ENCODE measurements at places on chromosomes 5 and 9.

DNA sequence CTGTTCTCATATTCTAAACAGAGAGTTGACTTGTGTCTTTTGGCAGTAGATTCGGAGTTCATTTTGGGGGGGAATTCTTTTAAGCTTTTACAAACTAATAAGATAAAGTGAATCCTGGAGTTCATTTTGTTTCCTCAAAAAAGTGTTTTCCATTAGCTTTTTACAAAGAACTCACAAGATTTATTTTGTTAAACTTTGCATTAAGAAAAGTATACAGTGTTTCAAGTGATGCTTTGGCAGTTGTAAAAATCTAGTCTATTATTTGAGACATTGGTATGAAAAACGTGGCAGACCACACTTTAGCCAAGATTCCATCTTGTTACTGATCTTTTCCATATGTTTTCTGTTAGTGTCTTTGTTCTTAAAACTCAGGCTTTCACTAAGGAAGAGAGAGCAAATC lies 1.2 kb upstream of the OMD start:
- no peak for DNase-seq

- DNase-seq, result no peak
Measured at GRCh38 chr9:69023650-69024049, 9.7 kb upstream of the PRKACG start.

GRCh38 chr9:128765499-128765898 lies 6.2 kb downstream of the ZER1 start:
- DNase-seq, result no peak

GRCh38 chr5:56683281-56683680 lies 132.1 kb upstream of the MAP3K1 start:
- DNase-seq, result no peak

DNA sequence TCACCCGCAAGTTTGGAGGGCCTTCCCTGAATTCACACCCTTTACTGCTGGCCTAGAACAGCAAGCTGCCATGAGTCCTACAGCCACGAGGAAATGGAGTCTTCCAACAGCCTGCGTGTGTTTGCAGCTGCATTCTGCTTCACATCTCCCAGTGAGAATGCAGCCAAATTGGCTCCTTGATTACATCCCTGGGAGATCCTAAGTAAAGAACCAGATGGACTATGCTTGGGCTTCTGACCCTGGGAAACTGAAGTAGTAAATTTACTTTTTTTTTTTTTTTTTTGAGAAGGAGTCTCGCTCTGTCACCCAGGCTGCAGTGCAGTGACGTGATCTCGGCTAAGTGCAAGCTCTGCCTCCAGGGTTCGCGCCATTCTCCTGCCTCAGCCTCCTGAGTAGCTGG lies 617.0 kb upstream of the CDH18 start:
- no peak for DNase-seq

DNA sequence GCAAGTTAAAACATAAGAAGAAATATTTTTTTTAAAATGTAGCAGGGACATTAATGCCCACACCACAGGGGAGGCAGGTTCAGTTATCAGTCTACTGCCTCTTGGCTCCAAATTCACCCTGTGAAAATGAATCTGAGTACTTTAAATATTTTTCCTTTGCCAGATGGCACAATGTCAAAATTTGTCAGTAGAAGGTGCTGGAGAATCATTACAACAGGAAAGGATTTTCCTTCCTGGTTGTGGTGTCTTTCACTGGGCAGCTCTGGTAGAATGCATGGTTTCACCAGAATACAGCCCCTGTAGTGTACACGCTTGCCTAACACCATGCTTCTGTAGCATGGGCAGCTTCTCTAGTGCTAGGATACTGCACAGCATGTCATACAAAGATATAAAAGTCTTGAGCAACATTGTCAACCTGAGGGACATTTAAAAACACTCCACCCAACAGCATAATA lies 9.7 kb upstream of the SREK1 start:
- no peak for DNase-seq

GRCh38 chr9:136747161-136748060 lies 914 bp downstream of the LCN6 start:
- DNase-seq, result no peak

DNA sequence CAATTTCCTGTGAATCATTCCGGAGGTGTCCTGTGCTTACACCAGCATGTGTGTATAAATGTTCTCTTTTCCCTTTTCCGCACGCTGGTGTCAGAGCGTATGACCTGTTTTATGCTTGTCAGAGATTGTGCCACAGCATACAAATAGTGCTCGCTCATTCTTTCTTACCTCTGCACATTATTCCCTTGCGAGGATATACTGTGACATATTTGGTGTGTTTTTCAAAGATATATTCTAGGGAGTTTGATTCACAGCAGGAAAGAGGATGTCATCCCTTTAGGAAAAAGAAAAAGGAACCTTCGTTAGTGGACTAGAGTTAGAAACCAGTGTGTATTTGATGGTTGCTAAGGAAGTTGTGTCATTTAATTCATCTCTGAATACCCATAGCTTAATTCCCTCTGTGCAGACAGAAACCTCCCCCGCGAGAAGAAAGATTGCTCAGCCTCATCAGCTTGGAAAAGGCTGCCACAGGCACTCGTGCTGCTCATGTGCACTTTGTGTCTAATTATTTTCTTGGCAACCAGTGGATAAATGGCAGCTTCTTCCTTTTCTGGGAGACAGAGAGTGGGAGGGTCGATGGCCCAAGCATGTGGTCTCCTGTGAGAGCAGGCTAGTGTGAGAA lies 14.7 kb upstream of the CCIN start:
- DNase-seq, result no peak

GRCh38 chr9:1179366-1179765 lies 129.2 kb downstream of the DMRT2 start:
- no peak for DNase-seq

GRCh38 chr9:72586388-72587130 lies 65.2 kb downstream of the TMC1 start:
- no peak for DNase-seq

DNA sequence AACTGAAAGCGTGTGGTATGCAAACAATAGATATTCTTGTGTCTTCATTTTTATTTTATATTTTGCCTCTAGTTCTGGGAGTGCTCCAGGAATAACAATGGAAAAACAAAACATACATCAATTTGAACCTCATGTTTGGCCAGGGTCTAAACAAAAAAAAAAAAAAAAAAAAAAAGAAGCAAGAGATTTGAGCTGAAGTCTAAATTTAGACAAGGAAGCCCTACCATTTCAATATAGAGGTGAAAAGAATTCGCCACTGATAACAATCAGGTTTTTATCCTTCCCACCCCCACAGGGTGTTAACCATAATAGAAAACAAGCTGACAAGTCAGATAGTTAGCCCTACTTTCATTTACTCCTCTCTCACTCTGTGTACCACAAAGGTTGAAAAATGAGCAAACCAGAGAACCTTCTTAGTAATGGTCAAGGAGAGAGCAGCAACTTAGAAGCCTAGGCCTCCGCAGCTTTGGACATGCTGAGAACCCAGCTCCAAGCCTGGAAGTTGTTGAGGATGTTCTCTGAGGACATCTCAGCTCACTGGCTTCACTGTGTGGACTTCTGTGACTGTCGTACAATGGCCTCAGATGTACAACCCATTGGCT lies 118.2 kb upstream of the HMHB1 start:
- no peak for DNase-seq

DNA sequence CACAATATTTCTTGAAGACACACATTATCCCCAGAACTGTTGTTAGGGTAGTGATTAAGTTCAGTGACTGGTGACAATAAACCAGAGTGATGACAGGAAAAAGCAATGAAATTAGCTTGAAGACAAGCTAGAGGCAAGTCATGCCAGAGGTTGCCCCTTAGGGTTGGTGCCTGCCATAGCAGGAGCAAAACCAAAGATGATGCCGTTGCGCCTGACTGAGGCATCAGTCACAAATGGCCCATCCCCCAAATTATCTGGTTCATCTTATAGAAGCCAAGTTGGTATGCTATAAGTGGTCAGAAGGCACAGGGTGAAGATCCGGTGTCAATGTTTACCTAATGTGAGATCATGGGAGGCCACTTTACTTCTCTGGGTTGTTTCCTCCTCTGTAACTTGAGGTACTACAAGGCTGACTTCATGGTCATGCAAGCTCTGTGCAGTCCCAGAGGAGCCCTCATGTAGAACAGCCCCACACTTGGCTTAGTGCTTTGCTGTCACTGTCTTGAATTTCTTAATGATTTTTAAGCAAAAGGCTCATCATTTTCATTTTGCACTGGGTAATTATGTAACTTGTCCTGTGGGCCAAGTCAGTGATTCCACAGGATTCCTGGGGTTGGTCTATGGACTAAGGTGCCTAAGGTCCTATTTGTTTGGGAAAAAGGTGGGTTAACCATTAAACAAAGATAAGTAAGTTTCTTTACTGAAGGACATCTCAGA lies 211.3 kb downstream of the MAN2A1 start:
- no peak for DNase-seq

- DNase-seq, result no peak
Measured at GRCh38 chr9:71850996-71851395, 60.0 kb downstream of the ABHD17B start.

DNA sequence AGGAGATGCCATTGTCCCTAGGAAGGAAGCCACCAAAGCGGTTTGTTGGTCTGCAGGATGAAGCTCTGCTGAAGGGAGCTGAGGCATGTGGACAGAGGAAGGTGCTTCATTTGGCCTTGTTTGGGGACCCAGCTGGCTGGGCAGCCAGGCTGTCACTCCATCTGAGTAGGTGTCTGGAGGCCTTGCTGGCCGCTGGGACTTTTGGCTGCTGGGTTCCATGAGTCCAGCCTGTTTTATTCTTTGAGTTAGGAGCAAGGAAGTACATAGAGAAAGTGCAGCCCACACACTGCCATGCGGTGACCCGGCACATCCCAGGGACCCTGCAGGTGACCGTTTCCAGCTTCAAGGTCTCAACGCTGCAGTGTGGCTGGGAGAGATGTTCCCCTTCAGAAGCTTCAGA lies 251.2 kb upstream of the IRX4 start:
- DNase-seq, result no peak

- no peak for DNase-seq
Measured at GRCh38 chr9:136419092-136419420, 8.6 kb downstream of the PMPCA start.

- DNase-seq, result no peak
Measured at GRCh38 chr9:116325924-116326323, 172.3 kb downstream of the PAPPA start.

DNA sequence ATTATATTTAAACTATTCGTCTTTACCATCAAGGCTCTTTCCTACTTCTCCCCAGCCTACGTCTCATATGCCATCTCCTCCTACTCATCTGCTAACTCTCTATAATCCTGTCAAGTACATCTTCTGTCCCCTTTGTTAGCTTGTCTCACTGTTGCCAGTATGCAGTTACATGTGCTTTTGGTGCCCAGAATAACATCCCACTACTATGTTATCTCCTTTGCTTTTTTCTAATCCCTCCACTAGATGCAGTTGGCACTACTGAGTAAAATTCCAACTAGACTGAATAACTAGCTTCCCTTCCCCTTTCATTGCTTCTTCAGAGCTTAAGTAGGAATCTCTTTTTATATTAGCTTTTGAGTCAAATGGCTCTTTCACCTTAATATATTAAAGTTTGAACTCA lies 3.0 kb upstream of the ARRDC3 start:
- no peak for DNase-seq

DNA sequence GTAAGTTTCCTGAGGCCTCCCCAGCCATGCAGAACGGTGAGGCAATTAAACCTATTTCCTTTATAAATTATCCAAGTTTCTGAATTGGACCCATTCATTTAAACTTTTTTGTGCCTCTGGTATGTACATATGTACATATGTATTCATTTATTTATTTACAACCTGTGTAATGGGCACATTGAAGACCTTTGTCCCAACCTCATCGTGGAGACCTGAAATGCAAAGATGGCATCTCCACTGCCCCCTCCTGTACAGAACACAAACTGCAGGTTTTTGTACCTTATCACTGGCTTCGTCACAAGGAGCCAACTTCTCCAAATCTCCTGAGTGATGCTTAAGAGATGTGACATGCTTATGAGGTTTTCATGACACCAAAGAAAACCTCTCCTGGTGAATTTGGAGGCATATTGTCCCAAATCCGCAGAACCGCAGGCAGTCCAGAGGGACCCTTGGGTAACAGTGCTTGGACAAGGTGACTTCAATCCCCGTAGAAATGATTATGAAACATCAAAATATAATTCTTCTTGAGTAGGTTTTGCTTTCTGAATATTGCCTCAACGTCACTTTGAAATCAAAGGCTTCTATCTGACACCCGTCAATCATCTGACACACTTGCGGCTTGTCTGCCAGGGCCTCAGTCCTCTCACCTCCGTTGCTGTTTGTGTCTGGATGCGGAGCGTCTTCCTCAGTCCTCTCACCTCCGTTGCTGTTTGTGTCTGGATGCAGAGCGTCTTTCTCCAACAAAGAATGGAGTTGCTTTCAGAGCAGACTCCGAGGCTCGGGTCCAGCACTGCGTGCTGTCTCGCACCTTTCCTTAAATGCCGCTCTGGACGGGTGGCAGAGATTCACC lies 135.0 kb upstream of the IRX4 start:
- no peak for DNase-seq

- DNase-seq, result no peak
Measured at GRCh38 chr5:53023969-53024368, 34.8 kb downstream of the ITGA2 start.

DNA sequence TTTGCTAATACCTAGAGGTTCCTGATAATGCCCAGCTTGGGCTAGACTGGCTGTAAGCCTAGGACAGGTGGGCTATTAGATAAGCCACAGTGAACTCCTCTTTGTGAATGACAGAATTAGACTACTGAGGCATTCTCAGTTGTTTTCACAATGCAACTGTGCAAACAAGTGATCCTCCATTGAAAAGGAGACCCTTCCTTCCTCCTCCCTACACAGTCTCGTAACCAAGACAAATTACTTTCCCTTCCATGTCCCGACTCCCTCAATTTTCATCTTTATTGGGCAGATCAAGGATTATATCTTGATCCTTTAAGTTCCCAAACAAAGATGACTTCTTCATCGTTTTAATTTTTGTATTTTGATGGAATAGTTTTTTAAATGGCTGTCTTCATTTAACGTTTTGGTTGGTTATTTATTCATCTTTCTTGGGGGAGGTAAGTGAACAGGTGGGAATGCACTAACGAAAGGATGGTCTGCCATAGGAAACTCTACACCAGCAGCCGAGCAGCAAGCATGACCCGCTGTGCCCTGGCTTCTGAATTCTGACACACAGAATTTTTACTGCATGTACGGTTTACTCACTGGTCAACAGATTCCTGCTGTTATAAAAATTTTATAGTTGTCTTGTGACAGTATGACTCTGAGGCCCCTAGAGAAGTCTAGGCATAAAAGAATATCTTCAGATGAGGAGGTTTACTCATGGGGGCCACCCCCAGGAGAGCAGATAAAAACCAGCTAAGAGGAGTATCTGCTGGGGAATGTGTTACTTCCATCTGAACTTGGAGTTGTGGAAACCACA lies 137.5 kb upstream of the TUT7 start:
- DNase-seq, result no peak

GRCh38 chr5:130479045-130479804 lies 575.0 kb downstream of the CHSY3 start:
- DNase-seq, result no peak

All from activated naive CD4-positive, alpha-beta T cell (primary cell).